Activated naive CD4-positive, alpha-beta T cell treated with anti-CD3 and anti-CD28 coated beads, Interleukin-2, amount 10 ng/mL, durations not matched to agents 7 days and 5 days (primary cell): ENCODE measurements at places on chromosomes 12 and 14.

GRCh38 chr12:97535582-97535981 lies 73.0 kb downstream of the RMST start:
- no peak for DNase-seq

GRCh38 chr12:51185171-51185717 lies 12.3 kb upstream of the TFCP2 start:
- no peak for DNase-seq

DNA sequence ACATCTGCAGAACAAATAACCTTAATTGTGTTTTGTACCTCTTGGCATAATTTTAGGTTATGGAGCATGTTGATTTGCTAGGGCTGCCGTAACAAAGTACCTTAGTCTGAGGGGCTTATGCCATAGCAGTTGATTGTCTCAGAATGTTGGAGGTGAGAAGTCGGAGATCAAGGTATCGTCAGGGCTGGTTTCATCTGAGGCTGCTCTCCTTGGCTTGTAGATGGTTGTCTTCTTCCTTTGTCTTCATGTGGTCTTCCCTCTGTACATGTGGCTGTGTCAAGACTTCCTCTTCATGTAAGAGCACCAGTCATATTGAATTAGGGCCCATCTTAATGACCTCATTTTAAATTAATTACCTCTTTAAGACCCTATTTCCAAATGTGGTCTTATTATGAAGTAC lies 64.4 kb upstream of the PTHLH start:
- no peak for DNase-seq

DNA sequence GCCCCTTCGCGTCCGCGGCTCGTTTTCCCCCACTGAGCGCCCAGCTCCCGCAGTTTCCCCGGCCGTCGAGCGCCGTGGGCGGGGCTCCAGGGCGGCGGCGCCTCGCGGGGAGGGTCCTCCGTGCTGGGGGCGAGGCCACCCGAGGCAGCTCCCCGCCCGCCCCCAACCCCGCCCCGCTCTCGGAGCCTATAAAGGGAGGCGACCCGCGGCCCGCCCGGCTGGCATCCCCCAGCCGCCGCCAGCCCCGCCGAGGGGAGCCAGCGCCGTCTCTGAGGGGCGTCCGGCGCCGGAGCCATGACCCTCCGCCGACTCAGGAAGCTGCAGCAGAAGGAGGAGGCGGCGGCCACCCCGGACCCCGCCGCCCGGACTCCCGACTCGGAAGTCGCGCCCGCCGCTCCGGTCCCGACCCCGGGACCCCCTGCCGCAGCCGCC lies at the start of gene TAMALIN:
TSS of gene TAMALIN (plus strand) at position 221 of the 432 bp plus-strand sequence. CDS start at position 295, 74 bp downstream.
- peak; percentile 86 for DNase-seq

DNA sequence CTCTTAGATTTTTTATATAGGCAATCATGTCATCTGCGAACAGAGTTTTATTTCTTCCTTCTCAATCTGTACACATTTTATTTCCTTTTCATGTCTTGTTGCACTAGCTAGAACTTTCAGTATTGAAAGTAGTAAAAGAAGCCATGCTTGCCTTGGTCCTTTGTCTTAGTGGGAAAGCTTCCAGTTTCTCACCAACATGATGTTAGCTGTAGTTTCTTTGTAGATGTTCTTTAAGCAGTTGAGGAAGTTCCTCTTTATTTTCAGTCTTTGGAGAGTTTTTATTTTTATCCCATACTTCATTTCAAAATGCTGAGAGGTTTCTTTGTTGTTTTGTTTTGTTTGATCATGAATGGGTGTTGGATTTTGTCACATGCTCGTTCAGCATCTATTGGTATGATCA lies 12.7 kb upstream of the RIMKLB start:
- no peak for DNase-seq

- DNase-seq, result no peak
These were observed 37.0 kb upstream of the TCL1B start for GRCh38 chr14:95649230-95649629.

DNA sequence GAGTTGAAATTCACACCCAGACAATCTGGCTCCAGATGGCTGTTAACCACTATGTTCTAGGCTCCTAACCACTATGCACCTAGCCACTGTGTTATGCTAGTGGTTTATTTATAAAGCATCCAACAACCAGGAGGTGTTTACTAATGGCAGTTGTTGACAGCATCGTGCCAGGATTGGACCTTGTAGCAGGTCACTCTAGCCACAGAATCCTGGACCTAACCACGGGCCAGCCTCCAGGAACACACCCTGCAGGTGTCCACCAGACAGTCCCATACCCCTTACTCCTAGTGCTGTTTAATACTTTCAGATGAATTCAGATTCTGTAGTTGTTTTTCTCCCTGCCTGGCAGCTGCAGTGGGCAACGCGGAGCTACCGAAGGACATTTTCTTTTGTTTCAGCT lies 109.4 kb upstream of the MYL2 start:
- DNase-seq, result no peak

GRCh38 chr14:65926935-65927700 lies 514.6 kb downstream of the FUT8 start:
- no peak for DNase-seq

GRCh38 chr14:45246691-45247090 lies 6.3 kb downstream of the MIS18BP1 start:
- no peak for DNase-seq

DNA sequence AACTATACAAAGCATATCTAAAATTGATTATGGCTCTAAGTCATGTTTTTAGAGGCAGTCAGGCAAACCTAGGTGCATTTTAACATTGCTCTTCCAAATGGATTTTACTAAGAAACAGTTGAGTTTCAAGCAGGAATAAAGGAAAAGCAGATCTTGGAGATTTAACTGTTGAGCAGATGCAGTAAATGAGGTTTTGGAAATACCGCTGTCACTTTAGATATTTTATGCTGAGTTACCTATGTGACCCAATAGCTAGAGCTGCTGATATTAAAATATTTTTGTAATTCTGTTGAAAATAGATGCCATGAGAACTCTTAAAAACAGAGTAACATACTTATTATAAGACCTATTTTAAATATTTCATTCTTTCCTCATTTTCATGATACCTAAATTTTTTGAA lies 181.4 kb downstream of the SYT1 start:
- DNase-seq, result no peak

- DNase-seq, result no peak
These were observed 45.0 kb upstream of the OR5AU1 start for GRCh38 chr14:21200752-21201461.

GRCh38 chr14:89911010-89911919 lies 43.3 kb downstream of the EFCAB11 start:
- DNase-seq, result no peak

GRCh38 chr12:63927511-63927910 lies 83.0 kb downstream of the SRGAP1 start:
- no peak for DNase-seq

DNA sequence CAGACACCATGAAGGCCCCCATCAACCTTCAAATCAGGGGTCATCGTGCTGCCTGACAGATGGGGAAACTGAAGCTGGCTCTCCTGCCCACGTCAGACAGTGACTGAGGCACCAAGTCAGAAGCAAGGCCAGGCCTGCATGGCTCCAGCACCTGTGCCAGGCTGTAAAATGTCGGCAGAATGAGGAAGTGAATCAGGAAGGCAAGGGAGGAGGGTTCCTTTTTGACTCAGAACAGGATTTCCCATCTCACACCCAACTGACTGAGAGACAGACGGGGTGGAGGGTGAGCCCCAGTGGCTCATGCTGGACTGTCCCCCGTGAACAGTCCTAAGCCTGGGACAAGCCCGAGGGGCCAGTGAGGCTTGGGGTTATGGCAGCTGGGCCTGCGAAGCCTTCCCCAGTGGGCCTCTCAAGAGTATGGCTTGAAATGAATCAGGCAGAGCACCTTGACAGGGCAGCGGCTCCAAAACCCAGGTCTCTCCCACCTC lies 20.9 kb downstream of the SYNE3 start:
- peak; percentile 21 for DNase-seq

GRCh38 chr14:81890020-81890419 lies 356.4 kb upstream of the SEL1L start:
- no peak for DNase-seq

GRCh38 chr14:103110681-103111231 lies 12.5 kb upstream of the TNFAIP2 start:
- no peak for DNase-seq

DNA sequence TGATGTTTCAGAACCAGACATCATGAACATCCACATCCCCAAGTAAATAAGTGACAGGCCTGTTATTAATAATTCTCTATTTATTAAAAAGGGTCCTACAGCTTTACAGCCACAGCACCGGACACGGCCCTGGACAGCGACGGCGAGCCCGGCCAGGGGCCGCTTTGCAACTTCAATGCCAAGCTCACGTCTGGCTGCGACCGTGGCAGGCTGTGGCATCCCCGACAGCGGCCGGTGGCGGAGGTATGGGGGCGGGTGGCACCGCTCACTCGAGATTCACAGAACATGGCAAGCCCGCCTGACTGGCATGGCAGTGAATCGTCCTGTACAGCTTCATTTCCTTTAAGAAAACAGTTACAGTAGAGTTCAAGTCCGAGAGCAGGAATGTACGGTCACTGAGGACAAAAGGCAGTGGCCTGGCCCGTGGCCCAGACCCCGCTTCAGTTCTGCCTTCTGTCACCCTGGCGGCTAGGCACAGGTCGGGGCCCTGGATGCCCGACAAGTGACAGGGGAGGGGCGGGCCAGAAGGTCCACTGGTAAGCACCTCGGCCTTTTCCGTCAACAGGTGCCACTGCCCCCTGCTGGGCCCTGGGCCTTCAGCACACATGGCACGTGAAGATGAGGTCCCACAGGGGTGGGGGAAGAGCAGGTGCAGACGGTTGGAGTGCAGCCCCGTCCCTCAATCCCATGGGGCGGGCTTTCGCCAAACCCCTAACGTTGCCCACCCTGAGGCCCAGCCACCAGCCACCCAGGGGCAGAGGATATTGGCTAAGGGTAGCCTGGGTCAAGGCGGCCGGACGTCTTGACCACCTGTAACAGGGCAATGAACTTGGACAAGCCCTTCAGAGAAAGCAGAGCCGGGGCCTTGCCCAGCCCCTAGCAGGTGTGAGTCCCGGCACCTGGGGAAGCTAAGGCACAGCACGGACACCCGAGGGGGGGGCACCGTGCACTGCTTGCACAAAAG lies 30.3 kb downstream of the HIP1R start:
- DNase-seq, result peak; percentile 38

- DNase-seq, result peak; percentile 81
These were observed 1.8 kb downstream of the CKB start for GRCh38 chr14:103520657-103521437.

DNA sequence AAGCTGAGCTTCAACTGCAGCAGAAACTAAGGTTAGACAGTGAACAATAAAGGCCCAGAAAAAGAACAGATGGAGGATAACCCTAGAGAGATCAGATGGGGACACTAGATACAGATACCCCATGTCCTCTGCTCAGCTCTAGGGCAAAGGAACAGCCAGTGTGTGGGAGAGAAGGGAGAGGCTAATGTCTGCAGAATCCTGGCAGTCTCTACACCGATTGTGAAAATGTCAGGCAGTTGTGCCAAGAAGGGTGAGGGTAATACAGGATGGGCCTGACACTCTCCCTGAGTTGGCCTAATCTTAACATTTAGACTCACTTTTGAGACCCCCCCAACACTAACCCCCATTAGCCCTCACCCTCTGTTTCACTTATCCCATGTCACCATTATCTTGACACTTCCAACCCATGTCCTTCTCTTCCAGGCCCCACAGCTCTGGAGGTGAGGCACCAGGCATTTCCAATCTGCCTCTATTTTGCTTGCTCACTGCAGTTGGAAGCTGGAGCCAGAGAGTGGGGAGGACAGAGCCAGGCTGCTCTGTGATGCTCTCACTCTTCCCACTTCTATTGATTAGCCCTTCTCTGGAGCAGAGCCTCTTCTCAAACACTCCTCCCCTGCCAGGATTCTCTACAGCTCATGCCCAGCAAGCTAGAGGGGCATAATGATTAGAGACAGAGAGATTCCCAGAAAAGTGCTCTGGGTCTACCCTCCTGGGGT lies 3.0 kb upstream of the BLOC1S1 start:
- no peak for DNase-seq

DNA sequence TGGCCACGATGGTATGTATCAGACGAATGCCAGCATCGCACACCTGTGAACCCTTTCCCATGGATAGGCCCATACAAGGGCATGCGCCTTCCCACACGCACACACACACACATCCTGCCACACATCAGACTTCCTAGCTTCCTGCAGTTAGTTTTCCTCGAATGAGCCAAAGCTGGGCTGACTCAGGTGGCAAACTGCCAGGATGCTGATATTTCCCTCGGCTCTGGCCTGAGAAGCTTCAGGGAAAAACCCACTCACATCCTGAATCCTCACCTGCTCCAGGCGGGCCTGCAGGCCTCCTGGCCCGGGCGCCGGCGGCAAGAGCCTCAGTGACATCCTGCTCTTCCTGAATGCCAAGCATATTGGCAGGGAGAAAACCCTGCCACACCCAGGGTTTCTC lies 22.4 kb downstream of the CALM1 start:
- DNase-seq, result no peak

GRCh38 chr12:83634726-83635267 lies 948.1 kb downstream of the TMTC2 start:
- no peak for DNase-seq

DNA sequence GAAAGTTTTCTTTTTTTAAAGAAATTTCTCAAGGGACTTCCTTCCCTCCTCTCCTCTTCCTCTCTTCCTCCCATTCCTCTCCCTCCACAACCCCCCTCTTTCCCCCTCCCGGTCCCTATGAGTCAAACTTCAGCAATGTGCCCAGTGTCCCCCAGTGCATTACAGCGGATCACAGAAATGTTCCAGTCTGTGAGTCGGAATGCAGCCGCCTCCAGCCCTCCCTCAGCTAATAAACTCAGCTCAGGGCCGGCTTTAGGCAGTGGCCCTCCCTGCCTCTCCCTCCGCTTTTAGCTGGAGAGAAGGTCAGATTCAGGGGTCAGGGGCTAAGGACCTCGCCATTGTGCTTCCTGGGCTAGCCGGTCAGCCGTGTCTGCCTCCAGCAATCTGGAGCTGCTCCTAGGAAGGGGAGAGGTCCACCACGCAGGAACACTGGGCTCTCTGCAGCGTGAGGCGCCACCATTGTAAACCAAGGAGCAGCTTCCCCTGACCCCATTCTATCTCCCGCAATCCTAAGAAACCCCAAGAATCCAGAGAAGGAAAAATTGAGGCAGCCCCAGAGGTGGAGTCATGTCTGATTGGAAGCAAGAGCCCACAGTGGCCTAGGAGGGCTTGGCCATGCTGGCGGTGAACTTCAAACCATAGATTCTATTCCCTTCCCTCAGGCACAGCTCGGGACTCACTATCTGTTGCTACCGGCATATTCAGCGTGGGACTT lies 1.1 kb upstream of the HDAC7 start:
- no peak for DNase-seq
